ENCODE measurements at places on chromosomes 5 and 9. TPM values are rescaled to one million over a fixed set of nuclear protein-coding genes. Genes with fewer than 3 reads are reported as not detected.

GRCh38 chr5:71589903-71590302, 2.8 kb downstream of the MCCC2 start:
- no peak for DNase-seq

DNA sequence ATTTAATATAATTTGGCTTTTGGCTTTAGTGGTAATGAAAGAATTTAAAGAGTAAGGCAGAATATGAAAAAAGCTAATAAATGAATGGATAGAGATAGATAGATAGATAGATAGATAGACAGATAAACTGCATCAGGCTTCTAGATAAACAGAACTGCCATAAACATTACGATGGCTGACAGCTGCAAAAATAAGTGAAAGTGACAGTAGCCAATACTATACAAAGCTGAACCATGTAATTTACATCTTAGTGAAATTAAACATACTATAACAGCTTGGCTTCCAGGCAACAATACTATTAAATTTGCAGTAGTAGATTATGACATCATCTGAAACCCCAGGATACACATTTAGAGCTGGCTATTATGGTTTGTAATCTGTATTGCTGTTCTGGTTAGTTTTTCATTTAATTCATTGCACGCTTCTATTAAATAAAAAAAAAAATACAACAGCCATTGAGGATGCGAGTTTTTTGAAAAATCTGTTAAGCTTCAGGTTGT, 1354.8 kb downstream of the PTPRD start:
- no peak for DNase-seq

DNA sequence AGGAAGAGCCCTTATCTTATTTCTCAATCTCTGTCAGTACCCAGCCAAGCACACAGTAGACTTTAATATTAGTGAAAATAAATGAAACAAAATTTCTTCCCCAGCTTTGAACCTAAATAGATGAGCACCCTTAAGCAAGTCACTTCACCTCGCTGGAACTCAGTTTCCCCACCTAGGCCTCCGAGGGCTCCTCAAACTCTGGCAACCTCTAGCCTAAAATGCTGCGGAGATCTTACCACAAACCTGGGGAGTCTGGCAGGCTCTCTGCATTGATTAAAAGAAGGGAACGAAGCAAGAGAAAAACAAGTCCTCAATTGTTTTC, 326 bp downstream of the RIGI start:
- no peak for DNase-seq

DNA sequence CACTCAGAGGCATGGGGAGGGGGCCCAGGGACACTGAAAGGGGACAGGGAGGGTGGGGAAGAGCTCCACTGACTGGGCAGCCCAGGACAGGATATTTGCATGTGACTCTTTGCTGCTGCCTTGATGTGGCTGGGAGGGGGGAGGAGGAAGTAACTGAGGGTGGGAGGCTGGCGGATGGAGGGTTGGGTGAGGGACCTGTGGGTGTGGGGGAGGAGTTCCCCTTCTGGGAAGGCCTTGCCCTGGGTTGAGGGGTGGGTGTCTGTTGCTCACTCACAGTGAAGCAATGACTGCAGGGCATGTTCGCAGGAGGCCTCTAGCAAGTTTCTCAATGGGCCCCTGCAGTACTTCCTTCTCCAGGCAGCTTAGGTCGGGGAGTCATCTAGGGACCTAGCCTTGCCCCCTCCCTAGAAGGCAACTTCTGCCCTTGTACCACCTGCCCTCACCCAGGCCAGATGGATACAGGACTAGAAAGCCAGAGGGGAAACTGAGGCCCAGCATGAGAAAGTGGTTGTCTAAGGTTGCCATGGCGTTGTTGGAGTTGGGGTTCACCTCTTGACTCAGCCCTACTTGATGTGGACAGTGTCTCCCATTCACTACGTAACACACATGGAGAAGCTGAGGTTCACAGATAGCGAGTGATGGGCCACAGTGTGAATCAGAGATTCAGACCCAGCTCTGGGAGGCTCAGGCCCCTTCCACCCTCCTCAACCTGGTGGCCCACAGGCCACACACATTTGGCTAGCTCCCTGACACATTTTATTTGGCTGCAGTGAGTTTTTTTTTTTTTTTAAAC, 3.0 kb downstream of the GRK6 start:
- DNase-seq, result no peak

GRCh38 chr5:90294604-90295003, 115.0 kb downstream of the CETN3 start:
- peak; percentile 22 for DNase-seq

DNA sequence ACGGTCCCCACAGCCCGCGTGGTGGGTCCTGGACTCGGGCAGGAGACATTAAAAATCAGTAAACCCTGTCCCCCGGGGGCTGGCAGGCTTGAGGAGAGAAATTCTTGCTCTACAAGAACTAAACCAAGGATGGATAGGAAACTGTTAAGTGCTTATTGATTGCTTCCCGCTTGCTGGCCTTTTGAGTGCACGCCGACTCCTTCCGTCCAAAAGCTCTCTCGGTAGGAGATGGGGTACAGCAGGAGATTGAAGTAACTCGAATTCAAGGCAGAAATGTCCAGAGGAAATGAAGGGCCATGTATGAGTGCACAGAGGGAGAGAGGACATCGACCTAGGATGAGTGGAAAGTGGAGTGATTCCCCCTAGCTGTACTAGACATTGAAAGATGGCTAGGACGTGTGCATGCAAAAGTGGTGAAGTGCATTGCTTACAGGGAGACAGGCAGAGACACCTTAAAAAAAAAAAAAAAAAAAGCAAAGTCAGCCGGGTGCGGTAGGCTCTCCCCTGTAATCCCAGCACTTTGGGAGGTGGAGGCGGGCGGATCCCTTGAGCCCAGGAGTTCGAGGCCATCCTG, 923 bp downstream of the RECK start:
- peak; percentile 61 for DNase-seq

DNA sequence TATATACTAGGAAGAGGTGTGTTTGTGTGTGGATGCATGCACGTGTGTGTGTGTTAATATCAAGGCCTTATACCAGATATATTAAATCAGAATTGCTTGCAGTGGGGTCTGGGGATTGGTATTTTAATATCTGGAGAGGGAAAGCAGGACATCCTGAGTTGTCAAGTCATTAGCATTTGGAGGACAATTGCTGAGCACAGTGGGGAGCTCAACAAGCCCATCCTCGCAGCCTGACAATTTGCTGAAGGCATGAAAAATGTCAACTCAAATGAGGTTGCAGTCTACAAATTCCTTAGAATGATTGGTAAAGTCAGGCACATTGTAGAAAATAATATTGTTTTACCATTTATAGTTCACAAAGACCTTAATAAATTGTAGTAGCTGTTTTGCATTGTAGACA, 627.4 kb downstream of the LRRC70 start:
- no peak for DNase-seq

DNA sequence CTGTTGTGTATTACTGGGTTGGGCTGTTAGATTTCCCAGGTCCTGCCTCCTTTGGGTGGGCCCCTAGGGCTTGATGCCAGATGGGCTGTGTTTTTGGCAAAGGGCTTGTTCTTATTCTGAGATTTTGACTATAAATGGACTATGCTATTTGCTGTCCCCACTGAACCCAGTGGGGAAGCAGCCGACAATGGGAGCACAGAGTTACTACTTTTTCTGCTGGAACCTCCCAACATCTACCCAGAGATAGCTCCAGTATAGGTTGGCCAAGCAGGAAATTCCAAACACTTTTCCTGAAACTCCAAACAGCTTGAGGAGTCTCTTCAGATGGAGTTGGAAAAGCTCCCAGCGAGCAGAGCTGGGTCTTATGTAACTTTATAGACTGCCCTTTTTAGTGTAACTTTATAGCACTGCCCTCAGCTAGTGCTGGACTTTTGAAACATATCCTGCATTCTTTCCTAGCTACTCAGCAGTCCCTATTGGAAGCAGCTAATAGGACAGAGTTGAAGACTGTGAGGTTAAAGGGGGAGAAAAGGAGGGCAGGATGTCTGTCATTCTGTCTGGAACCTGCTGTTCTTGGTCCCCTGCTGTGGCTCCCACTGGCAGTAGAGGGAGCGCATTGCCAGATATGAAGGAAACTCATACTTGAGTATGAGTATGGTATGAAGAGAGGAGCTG, 21.0 kb downstream of the RUSC2 start:
- no peak for DNase-seq

DNA sequence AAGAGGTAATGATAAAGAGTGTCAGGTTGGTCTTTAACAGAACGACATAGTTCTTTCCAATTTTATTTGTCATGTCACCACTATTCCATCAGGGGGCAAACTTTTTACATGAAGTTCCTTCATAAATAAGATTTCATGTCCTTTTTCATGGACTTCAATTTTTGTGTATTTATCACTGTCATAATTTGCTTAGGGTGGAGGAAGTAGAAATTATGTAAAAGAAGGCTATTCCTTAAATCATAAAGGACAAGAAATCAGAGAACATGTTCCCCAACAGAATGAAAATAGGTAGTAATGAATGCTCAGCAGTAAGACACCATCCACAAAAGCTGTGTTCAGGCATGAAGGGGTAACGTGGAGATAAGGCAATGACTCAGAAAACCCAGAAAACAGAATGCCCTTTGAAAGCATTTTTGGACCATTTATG, 72.7 kb downstream of the ZFAND5 start:
- peak; percentile 44 for DNase-seq

- DNase-seq, result no peak
These were observed 621.2 kb upstream of the CDH6 start for GRCh38 chr5:30572279-30572678.

- DNase-seq, result no peak
These were observed 5.8 kb downstream of the HMGCR start for GRCh38 chr5:75342836-75343235.

DNA sequence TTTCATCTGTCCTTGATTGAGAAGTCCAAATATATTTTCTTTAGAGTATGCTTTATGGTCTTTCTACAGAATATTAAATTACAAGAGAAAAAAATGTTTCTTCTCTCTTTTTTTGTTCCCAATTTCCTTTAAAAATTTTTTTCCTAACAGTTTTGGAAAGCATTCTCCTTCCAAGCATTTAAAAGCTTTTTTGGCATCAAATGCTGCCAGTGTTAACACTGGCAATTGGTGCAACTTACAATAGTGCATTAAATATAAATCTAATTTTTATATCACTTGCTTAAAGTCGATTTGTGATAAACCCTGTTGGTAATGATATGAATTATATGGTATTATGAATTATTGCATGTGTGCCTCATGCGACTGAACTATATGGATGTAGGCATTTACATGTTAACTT, 165.9 kb upstream of the ELL2 start:
- no peak for DNase-seq

DNA sequence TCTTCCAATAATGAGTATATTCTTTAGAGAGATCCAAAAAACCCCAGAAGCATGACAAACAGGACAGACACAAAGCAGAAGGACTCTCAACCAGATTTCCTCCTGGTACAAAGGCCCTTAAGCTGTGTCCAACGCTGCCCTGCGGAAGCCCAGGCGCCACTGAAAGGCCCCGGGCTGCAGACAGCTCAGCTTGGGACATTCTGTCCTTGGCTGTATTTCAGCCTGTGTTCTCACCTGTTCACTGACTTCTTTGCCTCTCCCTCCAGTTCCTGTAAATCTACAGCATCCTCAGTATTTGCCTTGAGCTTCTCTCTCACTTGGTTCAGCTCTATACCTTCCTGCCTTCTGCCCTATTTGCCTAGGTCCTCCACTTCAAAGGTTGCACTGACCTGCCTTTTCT, 96.5 kb downstream of the SH3TC2 start:
- DNase-seq, result no peak

- no peak for DNase-seq
These were observed 4.5 kb downstream of the MAMDC4 start for GRCh38 chr9:136856541-136857141.

GRCh38 chr9:88587885-88588649, 53.1 kb downstream of the NXNL2 start:
- DNase-seq, result no peak

DNA sequence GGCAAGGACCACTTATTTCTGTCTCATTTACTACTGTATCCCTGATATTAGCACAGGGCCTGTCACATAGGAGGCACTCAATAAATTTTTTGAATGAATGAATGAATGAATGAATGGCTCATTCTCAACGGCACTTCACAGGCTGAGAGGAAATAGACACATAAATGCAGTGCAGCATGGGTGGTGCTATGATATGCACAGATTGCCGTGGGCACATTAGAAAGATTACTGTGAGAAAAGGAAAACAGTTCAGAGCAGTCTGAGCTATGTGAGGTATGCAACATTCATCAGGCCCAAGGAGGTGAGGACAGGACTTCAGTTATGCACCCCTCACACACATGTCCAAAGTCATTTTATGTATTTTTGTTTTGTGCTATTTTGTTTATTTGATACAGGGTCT, 6.4 kb upstream of the NOL6 start:
- no peak for DNase-seq

Gene PLAC8L1
- not detected for polyA plus RNA-seq

Gene SCGB3A2
- not detected for polyA plus RNA-seq

Gene NSG2
- 32.7 TPM for polyA plus RNA-seq

Gene SLC35A4
- 67.1 TPM for polyA plus RNA-seq

Gene PCDHAC2
- polyA plus RNA-seq, result 1.8 TPM

Gene KCNN2
- polyA plus RNA-seq, result 5.1 TPM

Gene C5orf46
- polyA plus RNA-seq, result not detected

Gene BHMT2
- polyA plus RNA-seq, result 1.7 TPM

Gene S100Z
- polyA plus RNA-seq, result not detected

Gene TAF11L14
- not detected for polyA plus RNA-seq

Gene ANKRD33B
- 1.2 TPM for polyA plus RNA-seq

Gene DAB2
- 4.5 TPM for polyA plus RNA-seq

Gene SPIN1
- 98.1 TPM for polyA plus RNA-seq

Gene CYLC2
- polyA plus RNA-seq, result not detected

Gene CCL27
- 1.4 TPM for polyA plus RNA-seq

Data from brain (organoid and tissue), 16 donors.